HT1080 (cell line): ENCODE measurements at places on chromosomes 11 and 22. TPM values are rescaled to one million over a fixed set of nuclear protein-coding genes. Genes with fewer than 3 reads are reported as not detected.

SLC22A12 gene
- not detected in 2 replicates for total RNA-seq

NAV2 gene
- total RNA-seq: 1.9 and 2.2 TPM in 2 replicates

IGLL1 gene
- total RNA-seq: not detected in 2 replicates

ZC3H7B gene
- 55.7 and 58.7 TPM in 2 replicates for total RNA-seq

ESAM gene
- total RNA-seq: 0.43 and 0.66 TPM in 2 replicates

GRCh38 chr11:82731691-82732277 lies 1.9 kb downstream of the FAM181B start:
- no peak for DNase-seq

GRCh38 chr11:94305146-94305545 lies 766 bp downstream of the IZUMO1R start:
- DNase-seq: peak; percentile 40

DNA sequence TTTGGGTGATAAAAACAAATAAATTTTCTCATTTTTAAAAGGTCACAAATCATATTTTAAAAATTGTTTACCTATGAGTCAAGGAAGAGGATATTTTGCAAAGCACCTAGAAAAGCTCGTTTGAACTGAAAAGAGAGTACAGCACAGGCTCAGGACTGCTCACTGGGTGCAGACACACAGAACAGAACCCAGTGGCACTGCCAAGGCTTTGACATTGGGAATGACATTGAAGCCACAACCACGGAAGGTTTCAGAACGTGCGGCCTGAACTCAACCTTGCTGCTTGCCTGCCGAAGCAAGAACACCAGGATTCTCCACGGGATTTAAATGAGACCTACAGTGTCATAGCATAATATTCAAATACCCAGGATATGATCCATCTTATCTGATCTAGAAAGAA lies 597.1 kb upstream of the B3GAT1 start:
- no peak for DNase-seq

- no peak for DNase-seq
These were observed 15.7 kb downstream of the MN1 start for GRCh38 chr22:27785831-27786230.

DNA sequence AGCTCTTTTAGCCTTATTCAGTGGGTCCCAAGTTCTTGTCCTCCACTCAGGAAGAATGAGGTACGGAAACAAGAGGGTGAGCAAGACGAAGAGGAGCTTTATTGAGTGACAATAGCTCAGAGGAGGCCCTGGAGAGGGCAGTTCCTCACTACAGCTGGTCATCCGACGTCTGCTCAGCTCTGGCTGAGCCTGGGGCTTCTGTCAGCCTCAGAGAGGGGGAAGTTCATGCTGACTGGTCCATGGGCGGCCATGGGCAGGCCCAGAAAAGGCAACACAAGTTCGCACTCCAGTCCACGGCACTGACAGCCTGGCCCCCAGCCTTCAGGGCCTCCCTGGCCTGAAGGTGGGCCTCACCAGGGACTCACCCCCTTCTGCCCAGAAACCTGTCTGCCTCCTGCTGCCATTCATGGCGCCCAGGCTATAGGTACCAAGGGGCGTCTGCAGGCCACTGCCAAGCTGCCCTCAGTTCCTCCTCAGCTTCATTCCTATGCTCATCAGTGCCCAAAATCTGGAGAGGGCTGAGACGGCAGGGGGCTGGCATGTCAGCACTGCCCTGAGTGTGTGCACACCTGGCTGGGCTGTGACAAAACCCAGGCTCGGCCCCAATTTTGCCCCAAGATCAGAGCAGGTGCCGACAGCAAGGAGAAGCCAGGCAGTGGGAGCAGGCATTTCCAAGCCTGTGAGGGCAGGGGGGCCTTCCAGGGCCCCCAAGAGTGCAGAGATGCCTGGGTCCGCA lies 21.7 kb upstream of the KIAA0930 start:
- DNase-seq: no peak

GRCh38 chr22:26357281-26357680 lies 71.8 kb upstream of the ASPHD2 start:
- DNase-seq: no peak

DNA sequence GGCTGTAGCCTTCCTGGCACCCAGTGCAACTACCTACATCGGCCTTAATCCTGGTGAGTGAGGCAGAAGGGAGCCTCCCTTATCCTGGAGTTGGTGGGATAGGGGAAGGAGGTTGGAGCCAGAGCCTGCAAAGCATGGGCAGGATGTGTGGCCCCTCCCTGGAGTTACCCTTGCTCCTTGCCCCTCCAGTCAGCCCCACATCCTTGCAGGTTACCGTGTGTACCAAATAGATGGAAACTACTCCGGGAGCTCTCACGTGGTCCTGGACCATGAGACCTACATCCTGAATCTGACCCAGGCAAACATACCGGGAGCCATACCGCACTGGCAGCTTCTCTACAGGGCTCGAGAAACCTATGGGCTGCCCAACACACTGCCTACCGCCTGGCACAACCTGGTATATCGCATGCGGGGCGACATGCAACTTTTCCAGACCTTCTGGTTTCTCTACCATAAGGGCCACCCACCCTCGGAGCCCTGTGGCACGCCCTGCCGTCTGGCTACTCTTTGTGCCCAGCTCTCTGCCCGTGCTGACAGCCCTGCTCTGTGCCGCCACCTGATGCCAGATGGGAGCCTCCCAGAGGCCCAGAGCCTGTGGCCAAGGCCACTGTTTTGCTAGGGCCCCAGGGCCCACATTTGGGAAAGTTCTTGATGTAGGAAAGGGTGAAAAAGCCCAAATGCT lies 3.9 kb downstream of the SMPD1 start:
- no peak for DNase-seq

DNA sequence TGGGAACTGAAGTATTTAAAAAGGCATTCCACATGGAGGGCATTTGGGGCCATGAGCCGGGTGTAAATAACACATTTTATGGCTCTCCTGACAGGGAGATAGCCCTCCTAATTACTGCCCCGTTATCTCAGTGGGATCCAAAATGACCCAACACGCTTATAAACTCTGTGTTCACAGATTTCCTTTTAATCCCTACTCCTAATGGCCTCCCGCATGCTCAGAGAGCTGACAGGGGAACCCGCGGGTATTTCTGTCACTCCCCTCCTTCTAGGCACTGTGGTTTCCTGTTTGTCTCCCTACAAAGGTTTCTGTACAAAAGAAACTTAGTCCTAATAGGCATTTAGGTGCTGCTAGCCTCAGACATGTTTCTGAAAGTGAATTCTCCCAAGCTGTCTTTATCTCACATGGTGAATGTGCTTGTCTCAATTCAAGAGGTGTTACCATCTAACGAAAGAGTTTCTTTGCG lies 202.8 kb upstream of the SEZ6L start:
- no peak for DNase-seq

DNA sequence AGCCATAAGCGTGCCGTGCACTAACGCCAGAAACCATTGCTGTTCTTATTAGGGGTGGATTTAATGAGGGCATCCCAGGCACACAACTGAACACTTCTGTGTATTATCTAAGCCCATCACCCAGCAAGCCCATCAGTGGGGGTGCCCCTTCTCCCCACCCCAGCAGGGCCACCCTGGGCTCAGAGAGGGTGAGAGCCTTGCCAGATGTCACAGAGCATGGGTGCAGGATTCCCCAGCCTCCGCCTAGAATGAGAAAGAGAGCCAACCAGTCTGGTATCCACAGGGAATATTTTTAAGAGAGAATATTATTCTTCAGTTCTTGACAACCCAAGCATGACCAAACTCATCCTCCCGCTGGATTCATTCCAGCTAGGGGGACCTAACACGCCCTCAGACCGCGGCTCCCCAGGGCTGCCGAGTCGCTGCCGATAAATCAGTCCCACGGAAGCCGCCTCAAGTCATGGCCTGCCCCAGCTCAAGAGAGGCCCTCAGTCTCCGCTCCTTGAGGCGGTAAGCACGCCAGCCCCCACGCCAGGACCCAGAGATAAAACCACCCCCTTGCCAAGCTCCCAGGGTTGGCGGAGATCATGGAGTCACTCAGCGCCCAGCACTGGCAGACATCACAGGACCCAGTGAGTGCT lies 47.2 kb downstream of the MN1 start:
- DNase-seq: no peak

DNA sequence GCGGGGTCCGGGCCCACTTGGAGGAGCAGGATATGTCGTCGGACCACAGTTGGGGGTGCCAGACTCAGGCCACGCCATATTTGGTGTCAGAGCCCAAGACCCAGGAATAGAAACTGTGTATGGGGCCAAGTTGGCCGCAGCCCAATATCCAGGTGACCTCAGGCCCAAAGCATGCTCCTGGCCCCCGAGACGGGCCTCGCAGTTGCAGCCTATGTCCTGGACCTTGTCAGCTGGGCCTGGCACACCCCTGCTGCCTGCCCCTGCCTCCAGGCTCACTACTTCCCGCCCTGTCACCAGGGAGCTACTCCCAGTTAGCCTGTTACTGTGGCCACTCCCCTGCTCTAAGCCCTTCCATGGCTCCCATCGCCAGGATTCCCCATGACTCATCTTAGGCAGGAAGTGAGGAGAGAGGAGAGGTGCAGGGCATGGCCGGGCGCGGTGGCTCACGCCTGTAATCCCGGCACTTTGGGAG lies 23.1 kb downstream of the A4GALT start:
- peak; percentile 86 for DNase-seq

DNA sequence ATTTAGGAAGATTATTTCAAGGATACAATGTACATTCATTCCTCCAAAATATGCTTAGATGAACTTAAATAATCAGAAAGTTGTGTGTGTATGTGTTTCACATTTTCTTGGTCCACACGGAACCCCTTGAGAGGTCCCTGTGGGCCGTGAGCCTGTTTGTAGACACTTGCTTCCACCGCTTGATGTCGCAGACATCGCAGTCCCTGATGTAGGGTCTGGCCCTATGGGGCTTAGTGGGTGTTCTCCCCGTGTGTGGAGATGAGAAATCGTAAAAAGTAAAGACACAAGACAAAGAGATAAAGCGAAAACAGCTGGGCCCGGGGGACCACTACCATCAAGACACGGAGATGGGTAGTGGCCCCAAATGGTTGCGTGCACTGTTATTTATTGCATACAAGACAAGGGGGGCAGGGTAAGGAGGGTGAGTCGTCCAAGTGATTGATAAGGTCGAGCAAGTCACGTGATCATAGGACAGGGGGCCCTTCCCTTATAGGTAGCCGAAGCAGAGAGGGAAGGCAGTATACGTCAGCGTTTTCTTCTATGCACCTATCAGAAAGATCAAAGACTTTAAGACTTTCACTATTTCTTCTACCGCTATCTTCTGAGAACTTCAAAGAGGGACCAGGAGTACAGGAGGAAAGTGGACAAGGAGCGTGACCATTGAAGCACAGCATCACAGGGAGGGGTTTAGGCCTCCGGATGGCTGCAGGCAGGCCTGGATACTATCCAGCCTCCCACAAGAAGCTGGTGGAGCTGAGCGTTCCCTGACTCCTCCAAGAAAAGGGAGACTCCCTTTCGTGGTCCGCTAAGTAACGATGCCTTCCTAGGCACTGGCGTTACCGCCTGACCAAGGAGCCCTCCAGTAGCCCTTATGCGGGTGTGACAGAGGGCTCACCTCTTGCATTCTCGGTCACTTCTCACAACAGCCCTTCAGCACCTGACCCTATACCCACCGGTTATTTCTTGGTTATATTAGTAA lies 1.2 kb upstream of the APOBEC3C start:
- DNase-seq: no peak

- no peak for DNase-seq
These were observed 6.3 kb downstream of the DEAF1 start for GRCh38 chr11:688681-689080.

GRCh38 chr11:69283446-69283845 lies 10.5 kb upstream of the MYEOV start:
- no peak for DNase-seq

- peak; percentile 29 for DNase-seq
These were observed 367.4 kb upstream of the FAT3 start for GRCh38 chr11:91857179-91857578.

DNA sequence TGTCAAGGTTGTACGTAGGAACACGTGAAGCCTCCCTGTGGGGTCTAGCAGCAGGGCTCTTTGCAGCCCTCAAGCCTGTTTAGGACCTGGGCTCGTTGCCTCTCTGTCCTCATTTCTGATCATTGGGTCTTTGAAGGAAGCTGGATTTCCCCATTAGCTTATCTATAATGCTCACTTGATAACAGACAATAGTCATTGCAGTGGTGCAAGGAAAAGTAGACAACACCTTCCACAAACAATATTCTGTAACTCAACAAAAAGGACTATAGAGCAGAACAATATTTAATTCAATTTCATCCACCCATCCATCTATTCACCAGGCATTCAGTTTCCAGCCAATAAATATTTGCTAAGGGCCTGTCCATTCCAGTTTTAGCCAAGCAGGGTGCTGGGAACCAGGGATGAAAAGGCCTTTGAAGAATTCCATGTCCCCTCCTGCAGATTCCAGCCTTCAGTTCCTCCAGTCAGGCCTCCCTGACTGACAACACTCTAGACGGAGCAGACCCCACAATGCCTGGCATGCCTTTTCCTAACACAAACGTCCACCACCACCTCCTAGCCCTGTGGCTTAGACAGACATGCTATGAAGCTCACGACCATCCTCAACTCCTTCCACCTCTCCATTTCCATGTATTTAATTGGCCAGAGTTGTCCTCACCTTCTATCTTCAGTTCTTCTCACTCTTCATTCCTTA lies 12.7 kb upstream of the POLD3 start:
- DNase-seq: no peak

GRCh38 chr11:19869946-19870589 lies 157.4 kb downstream of the NAV2 start:
- no peak for DNase-seq

DNA sequence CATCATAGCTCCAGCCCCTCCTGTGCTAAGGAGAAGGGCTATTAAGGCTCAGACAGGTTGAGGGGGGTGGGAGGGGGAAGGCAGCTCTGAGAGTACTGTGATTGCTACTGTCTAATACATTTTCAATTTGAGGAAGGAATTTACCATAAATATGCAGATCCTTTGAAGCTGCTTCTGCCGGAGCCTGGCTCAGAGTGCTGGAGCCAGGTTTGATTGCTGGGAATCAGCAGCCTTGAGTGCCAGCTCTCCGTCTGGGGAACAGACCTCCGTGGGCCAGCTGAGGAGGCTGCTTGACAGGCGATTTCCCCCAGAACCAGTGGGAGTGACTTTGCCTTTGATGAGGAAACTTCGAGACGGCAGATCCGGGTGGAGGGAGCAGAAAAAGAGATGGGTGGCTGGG lies 141.7 kb upstream of the TBCEL start:
- no peak for DNase-seq

DNA sequence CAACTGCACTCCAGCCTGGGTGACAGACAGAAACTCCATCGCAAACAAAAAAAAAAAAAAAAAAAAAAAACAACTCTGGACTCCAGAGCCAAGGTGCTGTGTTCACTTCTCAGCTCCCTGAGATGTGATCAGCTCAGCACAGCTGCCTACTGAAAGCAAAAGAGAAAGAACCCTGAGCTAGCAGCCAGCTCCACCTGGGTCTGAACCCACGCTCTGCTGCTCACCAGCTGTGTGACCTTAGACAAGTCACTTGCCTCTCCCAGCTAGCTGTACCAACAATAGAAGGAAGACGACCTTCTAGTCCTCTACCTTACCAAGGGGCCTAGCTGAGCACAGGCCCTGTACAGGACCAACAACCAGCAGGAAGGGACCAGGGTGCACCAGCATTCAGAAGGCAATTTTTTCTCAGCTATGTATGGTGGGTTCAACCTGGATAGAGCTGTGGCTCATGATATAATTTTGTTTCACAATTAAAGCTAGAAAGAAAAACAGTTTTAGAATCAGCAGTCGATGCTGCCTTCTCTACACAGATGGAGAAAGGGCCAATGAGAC lies 3.8 kb downstream of the DGCR2 start:
- DNase-seq: no peak

- DNase-seq: no peak
These were observed 19.4 kb downstream of the RNH1 start for GRCh38 chr11:487571-488021.
